ENCODE measurements at places on chromosomes 5 and 9. TPM values are rescaled to one million over a fixed set of nuclear protein-coding genes. Genes with fewer than 3 reads are reported as not detected.

- no peak overlapping the region for H3K27ac ChIP-seq
- no peak overlapping the region for H3K4me3 ChIP-seq
- no peaks in the 10 kb centered on the region for H3K4me1 ChIP-seq
- peaks cover 9% of the 10 kb centered on the region for H3K27me3 ChIP-seq
- no peaks in the 10 kb centered on the region for H3K36me3 ChIP-seq
- DNase-seq, result no peak
Measured at GRCh38 chr5:7801891-7802614, 48.9 kb downstream of the CFAP90 start.

DNA sequence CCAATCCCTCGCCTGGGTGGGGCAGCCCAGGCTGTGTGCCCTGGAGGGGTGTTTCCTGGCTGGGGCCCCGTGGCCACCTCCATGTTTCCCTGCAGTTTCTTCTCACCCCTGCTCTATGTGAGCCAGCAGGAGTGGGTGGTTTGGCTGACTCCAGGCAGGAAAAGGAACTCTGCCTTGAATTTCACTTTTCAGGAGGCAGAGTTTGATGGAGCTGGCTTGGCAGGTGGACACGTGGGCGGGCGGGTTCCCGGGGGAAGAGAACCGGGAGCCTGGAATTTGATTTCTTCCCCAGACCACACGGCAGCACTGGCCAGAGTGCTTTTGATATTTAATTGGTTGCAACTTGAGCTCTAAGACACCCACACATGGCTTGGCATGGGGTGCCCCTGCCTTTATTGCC is 119.8 kb upstream of the PANK3 start:
- no peaks in the 10 kb centered on the region for H3K36me3 ChIP-seq
- no peak for DNase-seq
- H3K4me3 ChIP-seq, result no peak overlapping the region
- H3K27me3 ChIP-seq, result no peaks in the 10 kb centered on the region

DNA sequence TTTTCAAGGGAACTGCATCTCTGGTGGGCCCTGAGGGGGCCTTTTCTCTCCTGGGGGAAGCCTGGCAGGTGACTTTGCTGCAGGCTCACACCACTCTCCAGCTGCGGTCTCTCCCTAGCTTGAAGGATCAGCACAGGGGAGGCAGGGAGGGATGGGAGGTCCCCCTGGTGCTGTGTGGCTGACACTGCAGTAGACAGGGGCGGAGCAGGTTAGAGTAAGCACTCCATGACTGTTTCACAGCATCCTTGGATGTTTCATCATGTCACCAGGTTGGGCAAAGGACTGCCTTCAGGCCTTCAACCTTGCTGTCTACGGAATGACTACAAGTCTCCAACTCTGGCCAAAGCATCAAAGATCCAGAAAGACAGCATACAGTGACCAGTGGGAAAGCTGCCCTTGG is 470.7 kb downstream of the CDK5RAP2 start:
- H3K27me3 ChIP-seq, result peaks cover 5% of the 10 kb centered on the region
- DNase-seq, result no peak
- no peak overlapping the region for H3K27ac ChIP-seq
- no peaks in the 10 kb centered on the region for H3K36me3 ChIP-seq

DNA sequence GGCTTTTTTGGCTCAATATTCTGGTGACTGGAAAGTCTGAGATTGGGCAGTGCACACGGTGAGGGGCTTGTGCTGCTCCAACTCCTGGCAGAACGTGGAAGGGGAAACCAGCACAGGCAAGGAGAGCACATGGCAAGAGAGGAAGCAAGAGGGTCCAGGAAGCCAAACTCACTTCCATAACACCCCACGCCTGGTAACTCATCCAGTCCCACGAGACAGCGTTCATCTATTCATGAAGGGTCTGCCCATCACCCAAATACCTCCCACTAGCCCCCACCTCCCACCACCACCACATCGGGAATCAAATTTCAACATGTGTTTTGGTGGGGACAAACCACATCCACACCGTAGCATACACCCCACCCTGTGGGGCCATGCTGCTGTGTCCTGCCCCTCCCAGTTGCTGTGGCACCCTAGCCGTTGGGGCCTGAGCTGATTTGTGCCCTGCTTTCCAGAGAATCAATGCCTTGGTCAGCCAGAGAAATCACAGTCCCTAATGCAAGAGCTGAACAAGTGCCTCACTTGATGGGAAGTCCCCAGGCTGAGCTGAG is 27.3 kb downstream of the PROP1 start:
- H3K4me1 ChIP-seq, result peaks cover 10% of the 10 kb centered on the region
- no peaks in the 10 kb centered on the region for H3K36me3 ChIP-seq
- no peak overlapping the region for H3K4me3 ChIP-seq

DNA sequence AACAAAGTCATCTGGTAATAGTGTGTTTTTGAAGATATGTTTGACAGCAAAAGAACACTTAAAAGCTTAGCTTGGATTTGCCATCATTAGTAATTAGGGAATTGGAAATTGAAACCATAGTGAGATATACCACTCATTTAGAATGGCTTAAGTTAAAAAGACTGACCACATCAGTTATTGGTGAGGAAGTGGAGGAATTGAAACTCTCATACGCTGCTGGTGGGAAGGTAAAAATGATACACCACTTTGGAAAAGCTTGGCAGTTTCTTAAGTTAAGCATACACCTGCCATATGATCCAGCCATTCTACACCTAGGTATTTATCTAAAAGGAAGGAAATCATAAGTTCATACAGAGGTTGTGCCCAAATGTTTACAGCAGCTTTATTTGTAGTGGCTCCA is 213.2 kb downstream of the TRIO start:
- no peak for DNase-seq
- H3K27me3 ChIP-seq, result no peaks in the 10 kb centered on the region
- H3K27ac ChIP-seq, result no peak overlapping the region
- no peak overlapping the region for H3K4me3 ChIP-seq

DNA sequence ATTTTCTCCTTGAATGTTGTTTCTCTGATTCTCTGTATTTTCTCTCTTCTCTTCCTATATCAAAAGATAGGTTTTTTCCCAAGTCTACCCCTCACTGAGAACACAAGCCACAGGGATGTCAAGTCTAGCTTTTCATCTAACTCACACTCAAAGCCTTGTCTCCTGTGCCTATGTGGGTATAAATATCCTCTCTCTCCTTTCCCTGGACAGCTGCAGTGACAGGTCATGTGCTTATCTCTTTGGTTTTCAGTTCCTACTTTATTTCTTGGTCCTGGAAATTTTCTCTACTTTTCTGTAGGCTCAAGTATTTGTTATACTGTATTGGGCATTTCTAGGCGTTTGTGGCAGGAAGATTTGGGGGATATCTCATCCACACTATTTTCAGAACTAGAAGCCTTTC is 182.4 kb upstream of the MVB12B start:
- H3K27ac ChIP-seq, result no peak overlapping the region
- peaks cover 43% of the 10 kb centered on the region for H3K27me3 ChIP-seq
- H3K4me3 ChIP-seq, result no peak overlapping the region
- DNase-seq, result no peak
- peaks cover 2% of the 10 kb centered on the region for H3K36me3 ChIP-seq

- DNase-seq, result no peak
- H3K4me3 ChIP-seq, result no peak overlapping the region
- no peak overlapping the region for H3K27ac ChIP-seq
- H3K4me1 ChIP-seq, result peaks cover 4% of the 10 kb centered on the region
Measured at GRCh38 chr5:1218351-1219080, 6.7 kb upstream of the SLC6A18 start.

- no peak for DNase-seq
- H3K36me3 ChIP-seq, result peaks cover 4% of the 10 kb centered on the region
- H3K27me3 ChIP-seq, result peaks cover 99% of the 10 kb centered on the region
- peaks cover 5% of the 10 kb centered on the region for H3K4me1 ChIP-seq
- H3K27ac ChIP-seq, result peak within 1 kb of the TSS; percentile 6
Measured at GRCh38 chr5:51383131-51384121, at the start of gene ISL1. TSS of gene ISL1 (plus strand) at chr5:51383448. CDS start at chr5:51383672, 224 bp downstream.

GRCh38 chr9:34459941-34460340 is 1.3 kb downstream of the DNAI1 start:
- no peak overlapping the region for H3K27ac ChIP-seq
- DNase-seq, result no peak
- no peak overlapping the region for H3K4me3 ChIP-seq
- no peaks in the 10 kb centered on the region for H3K36me3 ChIP-seq

DNA sequence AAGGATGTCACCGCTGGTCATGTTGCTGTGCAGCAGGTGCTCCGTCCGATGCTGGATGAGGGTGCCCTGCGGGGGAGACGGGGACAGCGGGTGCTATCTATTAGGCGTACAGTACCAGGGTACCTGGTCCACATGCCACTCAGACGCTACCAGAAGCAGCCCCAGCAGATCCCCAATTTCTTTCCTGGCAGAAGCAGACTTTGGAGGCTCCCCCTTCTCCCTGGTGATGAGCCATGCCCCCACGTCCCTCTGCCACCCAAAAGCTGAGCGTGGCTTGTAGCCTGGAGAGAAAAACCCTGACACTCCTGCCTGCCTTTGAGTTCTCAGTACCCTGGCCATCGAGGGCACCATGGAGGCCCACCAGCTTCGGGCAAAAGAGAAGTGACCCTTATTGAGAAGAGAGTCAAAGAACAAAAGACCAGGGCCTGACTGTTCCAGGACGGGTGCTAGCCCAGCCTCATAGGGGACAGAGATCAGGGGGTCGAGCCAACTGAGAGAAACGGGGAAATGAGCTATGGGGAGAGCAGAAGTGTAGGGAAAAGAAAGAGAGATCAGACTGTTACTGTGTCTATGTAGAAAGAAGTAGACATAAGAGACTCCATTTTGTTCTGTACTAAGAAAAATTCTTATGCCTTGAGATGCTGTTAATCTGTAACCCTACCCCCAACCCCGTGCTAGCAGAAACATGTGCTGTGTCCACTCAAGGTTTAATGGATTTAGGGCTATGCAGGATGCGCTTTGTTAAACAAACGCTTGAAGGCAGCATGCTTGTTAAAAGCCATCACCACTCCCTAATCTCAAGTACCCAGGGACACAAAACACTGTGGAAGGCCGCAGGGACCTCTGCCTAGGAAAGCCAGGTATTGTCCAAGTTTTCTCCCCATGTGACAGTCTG is 62.0 kb upstream of the ZNF354B start:
- no peak overlapping the region for H3K27ac ChIP-seq
- DNase-seq, result no peak
- peaks cover 8% of the 10 kb centered on the region for H3K27me3 ChIP-seq
- H3K4me1 ChIP-seq, result no peaks in the 10 kb centered on the region
- H3K36me3 ChIP-seq, result peaks cover 2% of the 10 kb centered on the region

GRCh38 chr9:124629600-124629999 is 122.4 kb upstream of the NR5A1 start:
- DNase-seq, result no peak
- no peaks in the 10 kb centered on the region for H3K4me1 ChIP-seq
- H3K27me3 ChIP-seq, result peaks cover 4% of the 10 kb centered on the region
- no peak overlapping the region for H3K4me3 ChIP-seq
- no peaks in the 10 kb centered on the region for H3K36me3 ChIP-seq

DNA sequence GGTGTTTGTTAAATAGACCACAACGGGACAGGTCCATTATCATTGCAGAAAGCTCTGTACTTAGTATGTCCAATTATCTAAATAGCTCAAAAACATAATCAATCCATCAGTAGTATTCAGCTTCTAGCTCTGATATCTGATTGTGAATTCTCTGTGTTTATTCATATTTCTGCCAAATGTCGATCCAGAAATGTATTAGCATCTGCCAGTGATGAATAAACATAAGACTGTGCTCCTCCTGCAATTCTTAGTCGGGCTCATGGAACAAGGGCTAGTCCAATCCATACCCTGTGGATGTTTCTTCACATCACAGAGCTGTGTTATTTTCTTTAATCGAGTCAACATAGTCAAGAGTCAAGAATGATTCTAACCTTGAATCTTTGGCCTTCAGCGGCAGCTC is 1612.1 kb upstream of the WWC1 start:
- no peaks in the 10 kb centered on the region for H3K27me3 ChIP-seq
- no peak for DNase-seq
- H3K4me3 ChIP-seq, result no peak overlapping the region

DNA sequence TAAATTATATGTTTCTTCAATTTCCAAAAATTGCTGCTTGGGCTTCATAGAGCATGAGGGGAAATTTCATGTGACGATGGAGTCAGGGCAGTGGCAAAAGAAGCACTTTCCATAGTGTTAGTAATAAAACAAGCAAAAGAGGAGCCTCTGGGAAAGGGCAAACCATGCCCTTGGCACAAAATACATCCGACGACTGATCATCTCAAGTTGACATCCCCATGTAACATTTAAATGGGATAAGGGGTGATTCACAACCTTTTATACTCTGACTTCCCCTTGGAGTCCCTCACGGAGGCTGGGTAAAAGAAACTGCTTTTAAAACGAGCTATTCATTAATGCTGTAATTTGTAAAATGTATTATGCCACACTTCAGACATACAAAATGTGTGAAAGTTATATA is 161.4 kb upstream of the DMRT1 start:
- peaks cover 12% of the 10 kb centered on the region for H3K4me1 ChIP-seq
- no peak overlapping the region for H3K4me3 ChIP-seq

DNA sequence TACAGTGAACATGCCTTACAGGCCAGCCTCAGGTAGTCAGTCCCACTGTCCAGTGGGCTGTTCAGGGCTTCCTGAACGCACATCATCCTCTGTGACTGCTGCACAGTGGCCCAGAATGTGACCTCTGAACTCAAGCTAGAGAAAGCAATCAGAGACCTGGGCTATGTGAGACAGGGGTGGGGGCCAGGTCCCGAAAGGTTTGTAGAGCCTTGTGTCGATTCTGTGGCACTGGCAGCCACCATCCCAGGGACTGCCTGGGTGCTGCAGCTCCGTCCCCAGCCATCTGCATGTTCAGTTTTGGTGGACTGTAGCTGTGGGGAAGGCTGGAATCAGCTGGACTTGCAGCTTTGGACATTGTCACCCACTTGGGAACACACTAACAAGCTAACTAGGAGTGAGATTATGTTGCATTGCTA is 47.7 kb downstream of the MVB12B start:
- no peak overlapping the region for H3K27ac ChIP-seq
- H3K27me3 ChIP-seq, result no peaks in the 10 kb centered on the region
- H3K4me1 ChIP-seq, result peaks cover 25% of the 10 kb centered on the region
- peaks cover 6% of the 10 kb centered on the region for H3K36me3 ChIP-seq
- no peak overlapping the region for H3K4me3 ChIP-seq
- DNase-seq, result no peak

DNA sequence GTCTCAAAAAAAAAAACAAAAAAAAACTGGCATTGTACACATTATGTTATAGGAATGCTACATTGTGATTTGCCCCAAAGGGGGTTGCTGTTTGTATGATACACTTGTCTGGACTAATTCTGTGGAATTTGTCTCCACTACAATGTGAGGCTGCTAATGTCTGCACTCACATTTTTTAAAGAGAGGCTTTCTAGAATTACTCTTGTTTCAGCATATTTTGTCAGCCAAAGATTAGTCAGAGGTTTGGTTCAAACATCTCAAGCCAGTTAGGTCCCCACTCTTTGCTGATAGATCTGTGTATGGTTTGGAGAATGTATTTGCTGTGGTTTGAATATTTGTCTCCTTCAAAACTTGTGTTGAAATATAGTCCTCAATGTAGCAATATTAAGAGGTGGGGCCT is 59.3 kb upstream of the ZNF169 start:
- no peaks in the 10 kb centered on the region for H3K27me3 ChIP-seq
- no peak for DNase-seq
- peaks cover 31% of the 10 kb centered on the region for H3K36me3 ChIP-seq
- H3K4me3 ChIP-seq, result no peak overlapping the region

Gene PHF24
- total RNA-seq, result 0.30 TPM

Gene PDGFRB
- total RNA-seq, result 1.1 TPM

Gene PHYHD1
- total RNA-seq, result 0.49 TPM

Gene UBLCP1
- 40.4 TPM for total RNA-seq

Data from activated naive CD8-positive, alpha-beta T cell treated with anti-CD3 and anti-CD28 coated beads for 36 hours (primary cell).